Kidney glomerular epithelial cell (primary cell): ENCODE measurements at places on chromosomes 4 and X.

DNA sequence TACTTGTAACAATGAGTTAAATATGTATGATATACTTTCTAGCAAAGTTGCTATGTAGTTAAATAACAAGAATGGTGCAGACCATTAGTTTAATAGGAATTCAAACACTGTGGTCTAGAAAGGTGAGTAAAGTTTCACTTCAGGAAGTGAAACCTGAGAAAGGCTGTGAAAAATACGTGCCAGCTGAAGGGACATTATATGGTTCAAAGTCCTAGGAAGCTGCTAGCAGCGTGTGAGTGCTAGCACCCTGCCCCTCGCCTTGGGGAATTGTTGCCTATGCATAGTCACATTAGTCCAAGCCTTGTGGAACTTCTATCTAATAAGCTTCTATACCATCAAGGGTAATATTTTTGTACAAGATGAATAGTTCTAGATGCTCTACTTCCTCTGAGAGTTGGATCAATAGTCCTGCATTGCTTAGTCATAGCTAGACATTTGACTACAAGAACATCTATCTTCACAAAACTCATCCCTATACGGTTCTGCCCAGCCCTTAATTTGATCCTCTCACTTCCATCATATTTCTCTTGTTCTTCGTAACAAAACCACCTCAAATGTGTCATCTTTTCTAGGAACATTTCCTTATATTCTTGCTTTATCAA lies 45.8 kb upstream of the ARSJ start:
- DNase-seq = no peak

DNA sequence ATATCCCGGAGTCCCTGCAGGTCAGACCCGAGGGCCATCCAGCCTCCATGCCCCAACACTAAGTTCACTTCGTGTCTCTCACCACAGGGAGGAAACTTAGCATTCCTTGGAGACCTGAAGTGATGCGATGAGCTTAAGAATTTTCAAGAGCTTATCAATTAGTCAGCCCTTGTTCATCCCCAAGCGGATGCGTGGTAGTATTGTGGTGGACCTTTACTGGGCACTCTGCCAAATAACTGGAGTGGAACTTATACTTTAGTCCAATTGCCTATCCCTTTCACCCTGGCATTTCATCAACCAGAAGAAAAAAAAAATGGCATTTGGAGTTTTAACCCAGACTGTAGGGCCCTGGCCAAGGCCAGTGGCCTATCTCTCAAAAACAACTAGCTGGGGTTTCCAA lies 137.1 kb downstream of the RELL1 start:
- DNase-seq = peak; percentile 83

GRCh38 chrX:18582910-18583493 lies 88.9 kb downstream of the RS1 start:
- no peak for DNase-seq

DNA sequence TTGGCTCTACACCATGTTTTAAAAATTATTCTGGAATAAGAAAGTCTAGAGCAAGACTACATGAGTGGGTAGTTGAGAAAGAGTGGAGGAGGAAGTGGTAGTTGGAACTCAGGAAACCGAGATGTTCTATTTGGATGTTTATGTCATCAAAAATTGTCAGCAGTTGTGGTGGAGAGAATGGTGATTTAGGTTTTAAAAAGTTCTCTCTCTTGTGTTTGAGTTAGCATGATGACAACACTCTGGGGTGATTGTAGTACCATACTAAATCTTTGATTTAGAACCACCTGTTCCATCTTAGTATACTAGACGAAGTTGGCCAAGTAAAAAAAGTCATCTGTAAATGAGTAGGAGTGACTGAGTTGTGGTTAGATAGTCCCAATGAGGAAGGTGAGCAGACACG lies 40.7 kb downstream of the KLHL2 start:
- DNase-seq = no peak

GRCh38 chrX:14013054-14013453 lies 16.6 kb downstream of the GEMIN8 start:
- no peak for DNase-seq

- DNase-seq = no peak
Observed at GRCh38 chrX:101219864-101220346, 319 bp downstream of the DRP2 start.

- no peak for DNase-seq
Observed at GRCh38 chrX:124263743-124264142, 68.7 kb upstream of the TEX13D start.

DNA sequence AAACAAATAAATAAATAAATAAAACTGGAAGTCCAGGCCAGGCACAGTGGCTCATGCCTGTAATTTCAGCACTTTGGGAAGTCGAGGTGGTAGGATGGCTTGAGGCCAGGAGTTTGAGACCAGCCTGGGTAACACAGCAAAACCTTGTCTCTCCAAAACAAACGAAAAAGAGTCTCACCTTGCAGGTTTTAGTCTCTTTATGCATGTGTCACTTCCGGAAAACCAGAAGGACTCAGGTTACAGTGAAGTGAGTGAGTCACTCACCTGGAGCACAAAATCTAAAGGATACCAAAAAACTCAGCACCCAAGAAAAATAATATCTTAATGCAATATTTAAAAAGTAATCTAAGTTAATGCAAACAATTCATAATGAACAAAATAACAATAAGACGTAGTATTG lies 20.1 kb upstream of the SLC34A2 start:
- no peak for DNase-seq

DNA sequence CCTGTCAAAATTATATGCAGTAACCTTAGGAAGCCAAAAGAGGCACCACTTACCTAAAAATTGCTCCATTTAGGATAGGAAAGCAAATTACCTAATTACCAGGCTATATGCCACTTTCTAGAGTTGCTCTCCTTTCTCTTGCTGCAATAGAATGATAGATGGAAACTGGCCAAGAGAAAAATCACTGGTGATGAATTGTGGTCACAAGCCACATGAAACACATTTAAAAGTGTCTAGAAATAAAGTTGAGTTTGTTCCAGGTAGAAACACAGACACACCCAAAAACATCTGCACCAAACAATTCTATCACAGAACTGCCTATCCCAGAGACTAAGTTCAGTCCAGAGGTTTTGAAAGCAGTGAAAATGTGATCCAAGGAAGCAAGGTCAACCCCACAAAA lies 337.7 kb downstream of the PCDH19 start:
- no peak for DNase-seq

- DNase-seq = peak; percentile 31
Observed at GRCh38 chrX:21932292-21933002, 8.1 kb upstream of the SMS start.

- no peak for DNase-seq
Observed at GRCh38 chr4:2102045-2102883, 43.1 kb downstream of the NAT8L start.

DNA sequence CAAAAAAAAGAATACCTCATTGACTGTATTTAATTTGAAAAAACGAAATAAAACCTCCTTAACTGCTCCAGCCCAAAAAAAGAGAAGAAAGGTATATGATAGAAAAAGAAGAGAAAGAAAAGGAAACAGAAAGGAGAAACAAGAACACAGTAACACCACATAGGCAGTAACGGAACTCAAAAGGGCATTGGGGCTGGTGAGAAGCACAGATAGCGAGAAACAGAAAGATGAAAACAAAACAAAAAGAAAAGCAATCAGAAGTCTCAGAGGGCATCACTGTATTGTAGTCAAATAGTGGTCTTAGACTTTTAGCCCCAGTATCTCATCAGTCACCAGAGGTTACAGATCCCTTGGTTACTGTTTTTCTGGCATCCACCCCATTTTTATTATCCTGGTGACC lies 88.6 kb downstream of the NFKB1 start:
- DNase-seq = no peak

DNA sequence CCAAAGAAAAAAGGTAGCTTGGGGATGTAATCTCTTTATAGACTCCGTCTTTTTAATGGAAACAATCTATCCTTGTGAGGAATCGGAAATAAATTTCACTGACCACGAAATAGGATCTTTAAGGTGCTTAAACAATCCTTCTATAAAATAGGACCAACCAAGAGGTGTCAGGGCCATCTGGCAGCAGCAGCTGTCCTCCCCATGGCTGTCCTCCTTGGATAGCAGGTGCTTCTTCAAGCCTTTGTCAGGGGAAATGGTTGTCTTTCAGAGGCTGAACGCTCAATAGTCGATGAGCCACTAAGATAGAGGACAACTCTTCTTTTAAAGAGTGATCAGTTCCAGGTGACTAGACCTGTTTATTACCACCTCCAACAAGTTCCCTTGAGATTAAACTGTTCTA lies 231.0 kb downstream of the ADGRL3 start:
- no peak for DNase-seq

- no peak for DNase-seq
Observed at GRCh38 chr4:156962528-156962974, 9.0 kb downstream of the PDGFC start.

- DNase-seq = no peak
Observed at GRCh38 chr4:121740796-121741409, 24.1 kb downstream of the SMIM43 start.

DNA sequence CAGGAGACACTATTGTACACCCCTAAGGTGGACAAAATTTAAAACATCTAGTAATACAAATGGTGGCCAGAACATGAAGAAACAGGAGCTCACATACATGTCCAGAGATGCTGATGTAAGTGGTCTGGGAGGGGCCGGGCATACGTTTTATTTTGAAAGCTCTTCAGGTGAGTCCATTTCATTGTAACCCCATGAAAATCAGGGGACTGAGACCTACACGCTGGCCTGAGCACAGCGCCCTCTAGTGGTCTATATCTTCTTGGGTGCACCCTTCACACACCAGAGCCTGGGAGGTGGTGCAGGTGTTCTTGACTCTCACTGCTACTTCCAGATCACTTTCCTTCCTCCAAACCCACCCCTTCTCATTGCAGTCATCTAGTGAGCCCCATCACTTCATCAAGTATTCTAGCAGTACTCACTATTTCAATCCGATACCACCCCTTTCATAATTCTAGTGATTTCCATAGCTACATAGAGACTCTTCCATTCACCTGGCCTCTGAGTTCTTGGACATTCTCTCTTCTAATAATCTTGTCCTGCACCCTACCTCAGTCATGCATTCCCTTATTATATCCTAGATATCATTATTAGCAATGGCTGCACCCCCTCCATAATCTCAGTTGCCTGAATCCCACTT lies 4.3 kb upstream of the TLR6 start:
- DNase-seq = no peak

- no peak for DNase-seq
Observed at GRCh38 chrX:149248073-149248625, 257.0 kb downstream of the IDS start.

GRCh38 chrX:41518127-41518840 lies 71.1 kb downstream of the NYX start:
- DNase-seq = no peak

- DNase-seq = no peak
Observed at GRCh38 chrX:44010626-44011025, 37.4 kb upstream of the NDP start.

DNA sequence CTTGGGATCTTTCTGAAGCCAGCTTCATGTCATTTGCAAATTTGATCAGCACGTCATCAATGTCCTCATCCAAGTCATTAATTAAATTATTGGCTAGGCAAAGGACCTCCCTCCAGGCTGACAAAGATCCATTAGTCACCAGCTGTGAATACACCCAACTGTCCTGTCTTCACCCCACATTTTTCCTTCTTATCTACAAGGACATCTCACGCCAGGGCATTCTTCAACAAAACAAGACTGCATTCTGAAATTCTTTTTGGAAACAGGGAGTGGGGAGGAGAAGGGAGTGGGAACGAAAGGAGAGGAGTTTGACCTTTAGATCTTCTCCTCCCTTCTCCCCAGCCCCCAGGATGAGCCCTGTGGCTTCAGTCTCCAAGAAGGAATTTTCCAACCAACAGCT lies 32.7 kb downstream of the NLGN3 start:
- no peak for DNase-seq

- no peak for DNase-seq
Observed at GRCh38 chr4:148094149-148094548, 348.1 kb downstream of the NR3C2 start.

- DNase-seq = no peak
Observed at GRCh38 chrX:16445166-16445752, 204.7 kb upstream of the S100G start.

DNA sequence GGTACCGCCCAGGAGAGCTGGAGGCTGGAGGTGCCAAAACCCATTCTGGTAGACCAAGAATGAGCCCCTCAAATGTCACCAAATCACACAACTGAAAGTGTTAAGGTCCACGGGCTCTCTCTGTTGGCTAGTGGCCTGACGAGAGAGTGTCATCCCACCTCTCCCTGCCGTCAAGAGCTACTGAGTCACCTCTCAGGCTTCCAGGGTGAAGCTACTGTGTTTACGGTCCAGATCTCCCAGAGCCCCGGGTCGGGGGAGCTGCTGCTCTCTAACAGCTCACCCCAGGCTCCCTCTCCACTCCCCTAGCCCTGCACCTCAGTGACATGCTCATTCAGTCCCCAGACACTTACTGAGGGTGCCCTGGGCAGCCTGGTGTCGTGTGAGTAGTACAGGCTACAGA lies 59.2 kb downstream of the ADGRG2 start:
- DNase-seq = peak; percentile 8

- peak; percentile 90 for DNase-seq
Observed at GRCh38 chrX:74343343-74344279, 39.6 kb downstream of the ZCCHC13 start.

GRCh38 chr4:187294861-187295260 lies 571.2 kb upstream of the FAT1 start:
- DNase-seq = no peak

GRCh38 chr4:138611721-138612120 lies 369.6 kb upstream of the SLC7A11 start:
- DNase-seq = no peak

GRCh38 chrX:49089553-49089952 lies 9.9 kb upstream of the WDR45 start:
- no peak for DNase-seq

- DNase-seq = no peak
Observed at GRCh38 chrX:13082206-13083065, 38.0 kb upstream of the FAM9C start.

GRCh38 chr4:148330161-148330560 lies 112.1 kb downstream of the NR3C2 start:
- no peak for DNase-seq
